ENCODE measurements at places on chromosomes 2 and 18. TPM values are rescaled to one million over a fixed set of nuclear protein-coding genes. Genes with fewer than 3 reads are reported as not detected.
A peak's percentile ranks its signal among the peaks of the same experiment; 100 is the strongest.

DNA sequence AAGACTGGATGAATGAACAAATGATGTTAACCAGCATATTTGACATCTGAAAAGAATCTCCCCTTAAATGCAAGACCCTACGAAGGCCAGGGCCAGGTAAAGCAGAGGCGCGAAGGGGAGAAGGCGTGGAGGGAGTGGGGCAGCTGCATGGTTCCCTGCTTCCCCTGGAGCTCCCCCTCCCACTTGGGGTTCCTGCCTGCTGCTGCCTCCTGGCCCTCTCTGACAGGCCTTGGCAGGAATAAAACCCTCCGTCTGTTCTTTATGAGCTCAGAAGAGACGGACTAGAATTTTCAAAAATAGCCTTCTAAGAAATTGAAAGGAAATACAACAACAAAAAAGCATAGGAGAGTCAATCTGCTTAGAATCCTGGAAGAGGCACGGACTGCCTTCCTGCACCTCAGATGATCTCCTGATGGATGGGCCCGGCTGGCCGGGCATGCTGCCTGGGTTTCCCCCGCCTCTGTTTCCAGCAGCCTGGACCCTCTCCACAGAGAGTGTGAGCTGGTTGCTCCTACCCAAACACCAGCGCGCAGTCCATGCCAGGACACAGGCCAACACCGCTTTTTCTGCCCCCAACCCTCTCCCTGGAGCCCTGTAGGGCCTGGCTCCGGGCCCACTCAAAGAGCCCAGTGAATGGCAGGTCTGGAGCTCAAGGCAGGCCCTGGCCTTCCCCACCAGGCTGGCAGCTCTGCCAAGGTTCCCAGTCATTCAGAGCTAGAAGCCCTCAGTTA lies 23.9 kb downstream of the CFAP65 start:
- no peak for DNase-seq

DNA sequence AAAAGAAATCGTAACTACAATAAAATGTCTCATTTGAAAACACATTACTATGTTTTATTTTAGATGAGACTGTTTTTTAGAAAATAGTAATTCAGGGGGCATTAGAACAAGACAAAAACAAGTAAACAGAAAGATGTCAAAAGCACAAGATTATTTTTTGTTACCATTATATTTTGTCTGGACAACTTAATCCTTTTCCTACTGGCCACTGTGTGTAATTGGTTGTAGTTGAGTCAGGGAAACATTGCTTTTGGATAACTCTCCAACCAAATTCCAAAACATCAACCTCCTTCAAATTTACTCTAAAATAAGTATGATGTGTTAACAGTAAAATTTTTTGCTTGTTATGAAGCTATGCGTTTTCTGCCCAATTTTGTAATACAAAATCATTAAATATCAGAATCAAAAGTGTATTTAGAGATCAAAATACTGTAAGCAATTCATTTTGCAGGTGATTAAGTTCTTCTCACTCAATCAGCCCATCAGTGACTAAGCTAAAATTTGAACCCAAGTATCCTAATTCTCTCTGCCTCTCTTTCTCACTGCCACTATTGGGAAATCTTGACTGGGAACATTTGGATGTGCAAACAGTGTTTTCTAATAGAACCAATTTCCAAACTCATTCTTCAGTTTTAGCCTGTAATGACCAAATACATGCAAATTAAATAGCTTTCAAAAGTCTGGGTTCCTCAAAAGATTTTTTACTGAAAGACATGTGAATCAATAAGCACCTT lies 11.4 kb upstream of the MEIS1 start:
- no peak for DNase-seq

DNA sequence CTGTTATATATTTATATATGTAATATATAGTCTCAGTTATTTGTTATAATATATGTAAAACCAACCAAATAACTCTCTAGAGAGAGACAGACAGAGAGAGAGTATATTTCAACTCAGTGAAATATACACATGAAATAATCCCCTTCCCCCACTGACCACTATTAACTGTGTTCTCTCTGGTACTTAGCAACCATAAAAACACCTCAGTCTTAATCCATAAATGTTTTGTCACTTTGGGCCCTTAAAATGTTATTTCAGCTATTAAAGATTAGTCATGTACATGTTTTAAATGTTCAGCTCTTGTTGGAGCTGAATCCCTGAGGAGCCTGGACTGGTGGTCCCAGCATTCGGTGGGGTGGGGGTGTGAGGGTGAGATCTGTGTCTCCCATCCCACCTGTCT lies 122.2 kb upstream of the MAP3K20 start:
- DNase-seq: no peak

GRCh38 chr2:167103028-167103756 lies 214.9 kb downstream of the XIRP2 start:
- no peak for DNase-seq

DNA sequence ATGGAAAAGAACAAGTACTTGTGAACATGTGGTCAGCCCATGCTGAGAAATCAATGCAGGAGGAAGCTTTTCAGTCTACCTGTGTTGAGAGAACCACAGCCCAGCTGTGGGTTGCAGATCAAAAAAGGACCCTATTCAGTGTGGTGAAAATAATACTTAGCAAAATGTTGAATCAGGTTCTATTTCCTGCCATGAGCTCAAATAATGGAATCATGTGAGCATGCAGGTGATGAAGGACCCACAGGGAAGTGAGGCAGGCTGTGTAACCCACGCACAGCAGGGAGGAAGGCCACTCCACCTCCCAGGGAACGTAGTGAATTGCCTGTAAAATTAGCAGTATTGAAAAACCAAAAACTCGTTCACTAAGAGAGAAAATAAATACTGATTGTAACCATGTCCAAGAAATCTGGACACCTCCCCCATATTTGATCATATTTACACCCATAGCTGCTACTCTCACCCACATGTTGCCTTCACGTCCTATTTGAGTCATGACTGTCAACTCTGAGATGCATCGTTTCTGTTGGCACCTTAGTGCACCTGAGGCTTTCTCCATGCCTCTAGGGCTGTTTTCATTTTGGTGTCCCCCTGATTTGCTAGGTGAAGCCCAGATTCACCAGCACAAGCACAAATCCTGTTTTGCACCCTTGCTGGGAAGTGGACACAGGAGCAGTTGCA lies 20.5 kb upstream of the BCL2L11 start:
- no peak for DNase-seq

GRCh38 chr2:204899983-204900382 lies 354.7 kb downstream of the PARD3B start:
- no peak for DNase-seq

DNA sequence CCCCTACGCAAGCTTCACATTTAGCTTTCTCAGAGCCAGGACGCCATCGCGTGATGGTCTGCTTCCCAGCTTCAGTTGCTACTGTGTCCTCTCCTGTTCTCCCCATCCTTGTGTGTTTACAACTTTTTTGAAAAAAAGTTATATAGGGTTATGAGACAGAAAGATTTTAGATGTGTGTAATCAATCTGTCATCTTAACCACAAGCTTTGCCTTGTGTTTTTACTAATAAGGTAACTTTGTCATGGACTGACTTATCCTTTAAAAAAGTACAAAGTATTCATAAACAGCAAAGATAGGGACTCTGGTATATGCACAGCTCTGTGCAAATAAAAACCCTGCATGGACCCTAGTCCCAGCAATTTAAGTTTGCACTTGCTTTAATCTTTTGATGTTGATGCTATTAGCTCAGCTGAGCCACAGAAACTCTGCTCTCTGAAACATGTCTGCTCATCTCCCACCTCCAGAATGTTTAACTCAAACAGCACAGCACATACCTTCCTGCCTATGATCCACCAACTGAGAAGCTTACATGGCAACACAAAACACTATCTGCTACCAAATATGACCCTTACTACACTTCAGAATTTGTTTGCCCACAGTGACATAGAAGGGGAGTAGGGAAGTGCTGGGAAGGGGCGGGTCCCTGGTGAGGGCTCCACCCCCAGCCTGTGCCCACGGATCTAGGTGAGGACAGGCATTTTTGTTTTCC lies 42.7 kb downstream of the SAP130 start:
- no peak for DNase-seq

DNA sequence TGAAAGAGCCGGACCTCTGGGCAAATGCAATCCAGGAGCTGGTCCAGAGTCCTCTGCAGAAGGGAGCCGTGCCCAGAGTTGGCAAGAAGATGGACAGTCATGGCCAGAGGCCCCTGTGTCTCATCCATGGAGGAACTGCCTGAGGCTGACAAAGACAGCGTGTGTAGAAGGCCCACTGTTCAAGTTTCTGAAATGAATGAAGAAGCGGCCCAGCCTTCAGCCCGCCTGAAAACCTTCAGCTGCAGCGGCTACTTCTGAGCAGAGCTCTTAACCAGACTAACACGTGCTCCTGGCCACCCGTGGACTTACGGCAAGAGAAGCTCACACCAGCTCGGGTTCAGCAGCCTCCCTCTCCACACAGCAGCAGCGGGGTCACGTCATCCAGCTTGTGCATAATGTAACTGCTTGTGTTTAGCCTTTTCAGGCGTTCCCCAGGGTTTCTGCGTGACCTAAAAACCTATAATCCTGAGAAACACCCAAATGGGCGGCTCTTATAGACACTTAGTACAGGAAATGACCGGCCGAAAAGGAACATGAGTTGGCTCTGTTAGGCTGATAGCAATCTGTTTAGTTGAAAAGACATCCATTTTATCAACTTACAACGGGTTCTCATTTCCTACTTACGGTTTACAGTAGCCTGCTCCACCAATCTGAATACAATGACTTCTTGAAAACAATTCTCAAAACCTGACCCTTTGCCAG lies at the start of gene FAM124B:
TSS of gene FAM124B (minus strand) at position 467 of the 702 bp plus-strand sequence. CDS start at position 128, 339 bp downstream.
- DNase-seq: peak; percentile 70

DNA sequence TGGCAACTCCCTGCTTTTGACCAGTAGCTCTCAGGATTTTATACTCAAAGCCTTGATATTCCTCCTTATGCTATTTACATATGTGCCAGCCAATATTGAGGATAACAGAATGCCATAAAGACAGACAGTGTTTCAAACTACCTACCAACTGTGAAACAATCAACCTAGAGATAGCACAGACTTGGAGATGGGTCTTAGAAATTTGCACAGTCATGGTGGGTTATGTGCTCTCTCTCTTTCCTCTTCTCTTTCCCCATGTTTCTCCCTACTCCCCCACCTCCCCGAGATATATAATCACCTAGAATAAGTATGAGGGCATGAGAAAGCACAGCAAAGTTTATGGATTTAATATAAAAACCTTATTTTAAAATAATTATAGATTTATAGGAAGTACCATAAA lies 24.2 kb upstream of the SUCLG1 start:
- DNase-seq: no peak

GRCh38 chr2:39642051-39642718 lies 23.5 kb upstream of the TMEM178A start:
- peak; percentile 95 for DNase-seq

GRCh38 chr2:28251337-28251736 lies 141.3 kb upstream of the FOSL2 start:
- DNase-seq: no peak

DNA sequence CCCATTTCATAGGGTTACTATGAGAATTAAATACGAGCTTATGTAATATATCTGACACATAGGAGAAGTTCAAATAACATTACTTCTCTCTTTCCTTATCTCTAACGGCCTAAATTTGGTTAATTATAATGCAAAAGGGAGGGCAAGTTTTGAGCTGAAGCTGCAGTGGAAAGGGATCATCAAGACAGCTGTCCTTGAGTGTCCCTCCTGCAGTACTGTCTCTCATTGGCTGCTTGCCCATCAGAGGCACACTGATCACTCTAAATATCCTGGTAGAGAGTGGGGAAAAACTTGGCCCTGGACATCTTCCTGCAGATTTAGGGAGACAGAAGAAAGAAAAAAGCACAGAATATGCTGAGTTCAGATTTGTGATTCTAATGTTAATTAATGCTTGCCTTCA lies 186.0 kb downstream of the CAMKMT start:
- DNase-seq: no peak

SPDYA gene
- 6.5 TPM for total RNA-seq

EPB41L5 gene
- 16.8 TPM for total RNA-seq

LRATD1 gene
- total RNA-seq: 0.08 TPM

ALS2 gene
- 27.4 TPM for total RNA-seq

MTCL1 gene
- 60.6 TPM for total RNA-seq

Data from fibroblast of the aortic adventitia (primary cell).